ENCODE measurements at places on chromosomes 16 and 17. TPM values are rescaled to one million over a fixed set of nuclear protein-coding genes. Genes with fewer than 3 reads are reported as not detected.
A peak's percentile ranks its signal among the peaks of the same experiment; 100 is the strongest.

DNA sequence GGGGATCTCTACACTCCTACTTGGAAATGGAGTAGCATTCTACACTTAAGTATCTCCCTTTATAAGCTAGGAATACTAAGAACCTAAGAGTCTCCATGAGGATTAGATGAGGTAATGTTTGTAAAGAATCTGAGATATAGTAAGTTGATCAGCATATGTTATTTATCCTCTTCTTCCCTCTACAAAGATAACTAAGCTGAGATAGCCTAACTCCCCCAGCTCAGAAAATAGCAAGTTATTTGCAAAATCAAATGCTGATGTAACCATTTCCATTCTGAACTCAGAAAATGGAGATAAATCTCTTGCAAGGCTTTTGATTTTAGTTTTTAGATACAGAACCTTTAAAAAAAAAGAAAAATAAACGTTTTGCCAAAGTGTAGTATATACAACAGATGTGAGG is 526.0 kb downstream of the MAF start:
- no peak for DNase-seq

Gene FGF11
- 1.5 TPM for polyA plus RNA-seq

GRCh38 chr17:30599428-30600059 is 122.3 kb downstream of the GOSR1 start:
- no peak for DNase-seq

Gene ZKSCAN2
- polyA plus RNA-seq, result 2.0 TPM

Gene C16orf96
- not detected for polyA plus RNA-seq

GRCh38 chr16:20844588-20844987 is 38.3 kb downstream of the REXO5 start:
- no peak for DNase-seq

DNA sequence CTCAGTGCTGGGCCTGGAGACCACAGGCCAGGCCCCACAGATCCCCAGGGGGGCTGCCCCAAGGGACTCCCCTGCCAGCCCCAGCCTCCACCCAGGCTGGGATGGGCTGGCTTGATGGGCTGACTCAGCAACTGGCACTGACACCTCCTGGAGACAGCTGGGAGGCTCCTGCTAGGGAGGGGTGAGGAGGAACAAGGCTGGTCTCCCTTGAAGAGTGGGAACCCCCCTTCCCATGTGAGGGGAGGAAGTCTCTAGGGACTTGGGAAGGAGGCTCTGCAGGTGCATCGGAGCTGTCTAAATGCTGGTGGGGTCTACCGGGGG is 10.4 kb downstream of the NHERF1 start:
- DNase-seq, result no peak

DNA sequence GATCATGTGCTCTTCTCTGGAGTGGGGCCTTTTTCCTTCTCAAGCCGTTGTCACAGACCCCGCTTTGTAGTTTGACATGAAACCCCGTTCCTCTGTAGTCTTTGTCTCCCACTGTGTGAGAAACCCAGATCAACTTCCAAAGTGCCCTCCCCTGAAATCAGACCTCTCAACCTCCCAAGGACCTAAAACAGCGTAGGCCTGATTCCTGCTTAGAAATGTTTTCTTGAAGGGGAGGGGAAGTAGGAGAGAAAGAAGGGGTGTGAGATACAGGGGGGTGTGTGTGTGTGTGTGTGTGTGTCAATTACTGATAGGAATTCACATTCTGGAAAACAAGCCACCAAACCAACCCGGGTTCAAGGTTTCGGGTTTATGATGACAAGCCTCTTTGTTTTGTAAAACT is 1.4 kb downstream of the UBE2O start:
- DNase-seq, result no peak

Gene YBX2
- polyA plus RNA-seq, result 0.57 TPM

- no peak for DNase-seq
Observed at GRCh38 chr16:57435838-57436237, 11.3 kb downstream of the CIAPIN1 start.

DNA sequence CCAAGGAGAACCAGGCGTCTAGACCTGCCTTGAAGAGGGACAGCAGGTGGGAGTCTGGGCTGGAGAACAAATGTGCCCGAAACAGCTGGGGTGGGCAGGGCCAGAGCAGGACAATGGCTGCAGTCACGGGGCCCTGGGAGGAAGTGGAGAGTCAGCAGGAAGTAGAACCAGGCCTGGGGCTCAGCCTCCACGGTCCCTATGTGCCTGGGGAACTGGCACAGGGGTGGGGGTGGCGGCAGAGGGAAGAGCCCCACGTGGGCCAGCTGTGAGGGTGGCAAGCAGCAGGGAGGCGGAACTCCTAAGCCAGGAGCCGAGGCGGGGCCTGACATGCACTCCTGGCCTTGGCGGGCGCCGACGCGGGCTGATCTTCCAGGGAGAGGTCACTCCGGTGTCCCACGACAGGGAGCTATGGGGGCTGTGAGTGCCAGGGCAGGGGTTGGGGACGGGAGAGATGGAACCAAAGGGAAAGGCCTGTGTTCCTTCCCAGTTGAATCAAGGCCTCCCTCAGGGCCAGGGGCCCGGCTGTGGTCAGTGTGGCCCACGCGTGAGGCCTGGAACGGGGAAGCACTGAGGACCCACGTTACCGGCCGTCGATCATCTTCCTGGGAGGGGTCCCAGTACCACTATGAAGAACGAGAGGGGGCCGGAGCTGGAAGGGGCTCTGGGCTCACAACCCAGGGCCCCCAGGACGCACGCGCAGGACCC is 42.7 kb downstream of the TIMM22 start:
- no peak for DNase-seq

- DNase-seq, result no peak
Observed at GRCh38 chr17:17175917-17176316, 30.2 kb downstream of the PLD6 start.

DNA sequence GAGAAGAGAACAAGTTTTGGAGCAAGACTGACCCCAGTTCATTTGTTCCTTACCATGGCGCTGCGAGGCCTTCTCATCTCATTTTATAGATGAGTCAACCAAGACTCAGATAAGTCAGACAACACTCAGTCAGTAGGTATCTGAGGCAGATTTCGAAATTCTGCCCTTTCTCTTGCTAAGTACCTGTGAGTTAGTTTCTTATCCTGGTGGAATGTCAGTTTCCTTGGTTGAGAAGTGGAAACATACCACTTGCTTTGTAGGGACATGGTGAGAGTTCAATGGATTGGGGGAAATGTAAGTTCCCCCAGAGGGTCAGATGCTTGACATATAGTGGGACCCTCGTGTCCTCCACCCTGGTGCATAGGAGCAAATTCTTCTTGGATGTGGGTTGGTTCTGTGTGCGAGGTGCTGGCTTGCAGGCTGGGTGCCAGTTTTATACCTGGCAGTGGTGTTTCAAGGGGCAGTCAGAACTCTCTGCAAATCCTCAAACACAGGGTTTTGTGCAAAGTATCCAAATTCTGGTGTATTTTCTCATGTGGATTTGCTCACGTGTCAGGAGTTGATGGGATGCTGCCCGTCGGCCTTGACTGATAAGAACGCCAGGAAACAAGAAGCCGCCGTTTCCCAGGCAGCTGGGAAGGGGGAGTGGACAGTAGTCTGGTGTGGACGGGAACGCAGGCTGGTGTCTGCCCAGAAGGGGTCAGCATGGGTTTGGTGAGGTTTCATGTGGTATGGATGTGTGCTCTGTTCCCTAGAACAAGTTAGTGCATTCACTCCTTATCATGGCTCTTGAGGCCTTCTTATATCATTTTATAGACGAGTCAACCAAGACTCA is 61.1 kb upstream of the CIBAR2 start:
- DNase-seq, result peak; percentile 70

Gene CHST5
- 0.08 TPM for polyA plus RNA-seq

DNA sequence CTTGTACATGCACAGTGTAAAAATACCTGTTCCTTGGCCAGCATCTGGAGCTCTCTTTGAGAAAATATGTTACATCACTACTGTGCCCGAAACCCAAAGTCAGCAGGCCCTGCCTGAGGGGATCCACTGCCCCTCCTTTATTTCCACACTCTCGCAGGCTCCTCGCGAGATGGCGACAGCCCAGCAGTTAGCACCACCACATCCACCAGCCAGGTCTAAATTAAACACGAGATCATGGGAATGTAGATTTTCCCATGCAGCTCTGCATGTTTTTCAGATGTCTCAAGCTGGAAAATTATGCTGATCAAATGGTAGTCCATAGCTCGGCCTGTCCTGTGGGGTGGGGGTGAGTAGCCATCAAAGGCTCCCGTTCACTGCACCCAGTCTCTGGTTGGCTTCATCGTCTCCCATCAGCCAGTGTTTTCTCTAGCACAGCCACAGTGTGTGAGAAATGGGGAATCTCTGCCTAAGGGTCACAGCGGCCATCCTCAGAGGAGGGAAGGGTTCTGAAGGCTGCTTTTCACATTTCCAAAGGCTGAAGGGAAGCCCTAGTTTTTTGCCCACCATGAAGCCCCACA is 34.7 kb downstream of the EPN2 start:
- no peak for DNase-seq

DNA sequence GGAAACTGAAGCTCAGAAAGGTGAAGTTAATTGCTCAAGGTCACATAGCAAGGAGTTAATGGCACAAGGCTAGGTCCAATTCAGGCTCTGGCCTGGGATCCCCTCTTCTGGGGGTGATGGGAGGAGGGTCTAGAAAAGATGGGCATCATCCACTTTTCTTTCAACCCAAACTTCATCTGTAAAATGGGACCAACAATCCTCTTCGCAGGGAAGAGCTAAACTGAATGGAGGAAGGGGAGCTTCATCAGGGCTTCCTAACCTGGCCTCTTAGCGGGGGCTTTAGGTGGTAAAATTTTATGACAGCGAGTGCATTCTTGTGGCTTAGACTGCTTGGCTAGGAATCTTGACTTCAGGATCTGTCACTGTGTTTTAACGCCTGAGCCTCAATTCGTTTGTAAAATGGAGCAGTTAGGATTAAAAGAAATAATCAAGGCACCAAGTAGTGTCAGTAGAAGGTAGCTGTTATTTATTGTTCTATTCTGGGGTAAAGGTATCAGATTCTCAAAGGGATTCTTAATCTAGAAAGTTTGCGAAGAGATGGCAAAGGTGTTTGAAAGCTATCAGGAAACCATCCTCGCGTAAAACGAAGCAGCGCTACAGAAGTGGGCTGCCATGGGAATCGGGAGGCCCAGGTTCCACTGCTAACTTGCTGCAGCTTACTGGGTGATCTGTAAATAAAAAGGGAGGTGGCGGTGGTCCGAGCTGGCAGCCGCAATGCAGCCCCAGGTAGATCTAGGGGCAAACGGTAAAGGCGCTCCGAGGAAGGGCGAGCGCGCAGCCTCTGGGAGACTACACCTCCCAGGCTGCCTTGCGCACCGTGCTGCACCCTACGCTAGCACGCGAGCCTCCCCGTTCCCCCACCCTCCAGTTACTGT is 1.5 kb upstream of the SRCAP start:
- no peak for DNase-seq

DNA sequence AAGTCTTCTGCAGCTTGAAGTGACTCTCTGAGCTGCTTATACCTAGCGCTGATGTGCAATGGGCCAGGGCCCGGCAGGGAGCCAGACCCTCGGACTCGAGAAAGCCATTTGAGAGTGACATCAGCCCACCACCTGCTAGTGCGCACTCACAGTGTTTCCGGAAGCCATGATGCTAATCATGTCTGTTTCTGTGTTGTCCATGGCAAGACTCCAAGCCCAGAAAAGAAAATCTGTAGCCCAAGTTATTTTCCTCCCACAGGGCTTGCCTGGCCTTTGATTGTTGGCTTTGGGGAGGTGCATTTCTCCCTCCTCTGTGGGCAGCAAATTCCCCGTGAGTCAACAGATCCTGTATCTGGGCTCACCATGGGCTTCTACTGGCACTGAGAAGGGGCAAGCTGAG is 1.8 kb upstream of the CDRT4 start:
- no peak for DNase-seq

DNA sequence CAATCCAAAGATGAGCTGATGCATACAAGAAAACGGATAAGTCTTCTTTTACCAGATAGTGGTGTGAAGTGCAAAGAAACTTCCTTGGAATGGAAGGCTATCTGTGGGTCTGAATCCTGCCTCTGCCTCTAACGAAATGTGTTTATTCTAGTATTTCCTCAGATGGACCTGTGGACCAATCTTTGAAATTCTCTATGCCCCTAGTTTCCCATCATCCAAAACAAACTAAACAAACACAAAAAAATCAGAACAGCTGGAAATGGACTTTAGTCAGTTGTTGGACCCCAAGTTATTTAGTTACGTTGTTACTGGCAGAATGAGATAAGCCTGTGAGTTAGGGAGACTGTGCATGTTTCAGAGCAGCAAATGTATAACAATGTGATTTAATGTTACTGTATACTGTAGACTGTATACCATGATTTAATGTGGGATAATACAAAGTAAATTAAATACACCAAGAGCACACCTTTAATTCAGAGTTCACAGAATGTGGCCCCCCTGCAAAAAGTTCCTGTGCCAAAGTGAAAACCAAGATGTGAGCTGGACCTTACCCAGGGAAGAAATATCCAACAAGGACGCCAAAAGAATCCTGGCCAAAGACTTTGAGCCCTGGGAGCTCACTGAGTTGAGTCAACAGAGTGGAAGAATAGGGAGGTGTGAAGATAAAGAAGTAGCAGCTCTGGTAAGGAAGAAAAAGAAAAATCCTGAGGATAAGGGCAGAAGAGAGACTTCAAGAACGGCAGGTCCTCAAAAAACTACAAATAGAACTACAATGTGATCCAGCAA is 255.2 kb downstream of the CNTNAP4 start:
- no peak for DNase-seq

- DNase-seq, result no peak
Observed at GRCh38 chr17:13753154-13753553, 151.4 kb upstream of the HS3ST3A1 start.

- no peak for DNase-seq
Observed at GRCh38 chr16:77745972-77746371, 23.7 kb downstream of the NUDT7 start.

Gene ASGR2
- polyA plus RNA-seq, result 0.06 TPM

- no peak for DNase-seq
Observed at GRCh38 chr16:23027386-23027785, 121.9 kb downstream of the USP31 start.

DNA sequence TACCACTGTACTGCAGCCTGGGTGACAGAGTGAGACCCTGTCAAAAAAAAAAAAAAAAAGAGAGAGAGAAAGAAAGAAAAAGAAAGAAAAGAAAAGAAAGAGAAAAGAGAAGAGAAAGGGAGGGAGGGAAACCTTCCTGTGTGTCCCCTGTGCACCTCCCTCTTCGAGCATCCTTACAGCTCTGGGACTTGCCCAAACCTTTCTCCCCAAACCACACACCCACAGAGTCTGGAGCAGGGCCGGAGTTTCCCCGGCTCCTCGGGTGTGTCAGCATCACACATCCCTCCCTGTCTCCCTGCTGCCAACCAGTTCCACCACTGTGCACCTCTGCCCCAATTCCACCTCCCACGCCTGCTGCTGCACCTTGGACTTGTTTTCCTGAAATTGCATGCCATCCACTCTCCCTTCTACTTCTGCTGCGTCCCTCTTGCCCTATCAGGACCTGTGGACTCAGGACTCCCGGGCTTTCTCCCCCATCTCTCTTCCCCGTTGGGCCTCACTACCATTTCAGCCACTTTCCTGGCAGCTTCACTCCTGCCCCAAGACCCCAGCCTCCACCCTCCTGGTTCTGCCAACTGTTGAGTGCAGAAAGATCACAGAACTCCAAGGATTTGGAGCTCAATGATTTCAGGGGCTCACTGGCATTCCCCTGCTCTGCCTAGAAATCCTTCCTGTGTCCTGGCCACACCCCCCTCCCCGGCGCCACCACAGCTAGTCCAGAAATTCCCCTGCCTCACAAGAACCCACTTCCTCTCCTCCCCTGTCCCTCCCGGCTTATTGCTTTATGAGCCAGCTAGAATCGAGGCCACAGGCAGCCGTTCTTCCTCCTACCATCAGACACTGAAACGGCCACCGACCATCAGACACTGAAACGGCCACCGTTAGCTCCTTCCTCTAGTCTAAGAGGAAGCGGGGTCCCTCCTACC is 3.7 kb upstream of the CDK3 start:
- no peak for DNase-seq
